Endothelial cell of coronary artery (primary cell): ENCODE measurements at places on chromosomes 5 and 9. TPM values are rescaled to one million over a fixed set of nuclear protein-coding genes. Genes with fewer than 3 reads are reported as not detected.

Gene AGXT2
- not detected in 2 replicates for total RNA-seq

Gene ALDH1A1
- total RNA-seq: 118 and 122 TPM in 2 replicates

Gene CCDC183
- under 0.01 and 1.1 TPM in 2 replicates for total RNA-seq

Gene PCDHB5
- 0.56 and 1.4 TPM in 2 replicates for total RNA-seq

Gene SPOUT1
- total RNA-seq: 13.0 and 14.8 TPM in 2 replicates

Gene CER1
- not detected in 2 replicates for total RNA-seq

Gene LURAP1L
- 3.9 and 4.5 TPM in 2 replicates for total RNA-seq

Gene EMB
- total RNA-seq: 0.18 and 1.4 TPM in 2 replicates

Gene KIF20A
- 24.5 and 60.4 TPM in 2 replicates for total RNA-seq

Gene RALGPS1
- 2.1 and 2.2 TPM in 2 replicates for total RNA-seq

Gene EPB41L4B
- 1.2 and 1.3 TPM in 2 replicates for total RNA-seq

Gene VCAN
- 9.6 and 219 TPM in 2 replicates for total RNA-seq

Gene PHF2
- 11.6 and 13.6 TPM in 2 replicates for total RNA-seq

Gene NEUROG1
- not detected in 2 replicates for total RNA-seq

Gene GNAQ
- 29.9 and 31.2 TPM in 2 replicates for total RNA-seq

Gene C1QTNF3
- 0.28 and 0.54 TPM in 2 replicates for total RNA-seq

Gene PCDHGB1
- total RNA-seq: 0.99 and 2.0 TPM in 2 replicates

Gene PAIP1
- 55.8 and 64.6 TPM in 2 replicates for total RNA-seq

Gene DYNC2I2
- 44.1 and 70.7 TPM in 2 replicates for total RNA-seq

Gene C5
- total RNA-seq: 1.6 and 1.7 TPM in 2 replicates

Gene TIFAB
- total RNA-seq: not detected in 2 replicates

Gene GABRG2
- total RNA-seq: not detected in 2 replicates

Gene TGFBI
- total RNA-seq: 96.9 and 107 TPM in 2 replicates

Gene NR5A1
- total RNA-seq: not detected in 2 replicates

Gene SPINK6
- not detected in 2 replicates for total RNA-seq
